Activated CD4-positive, alpha-beta T cell treated with anti-CD3 and anti-CD28 coated beads for 36 hours (primary cell): ENCODE measurements at places on chromosomes 2 and 18. TPM values are rescaled to one million over a fixed set of nuclear protein-coding genes. Genes with fewer than 3 reads are reported as not detected.

- H3K36me3 ChIP-seq: no peaks in the 10 kb centered on the region
- no peak overlapping the region for H3K4me3 ChIP-seq
- H3K27ac ChIP-seq: no peak overlapping the region
- H3K4me1 ChIP-seq: no peaks in the 10 kb centered on the region
These were observed 1143.6 kb upstream of the ACVR2A start for GRCh38 chr2:146701183-146701582.

- peaks cover 63% of the 10 kb centered on the region for H3K36me3 ChIP-seq
- no peaks in the 10 kb centered on the region for H3K27me3 ChIP-seq
- no peak overlapping the region for H3K27ac ChIP-seq
- H3K4me3 ChIP-seq: no peak overlapping the region
These were observed 12.1 kb downstream of the RAB3GAP1 start for GRCh38 chr2:135064149-135064548.

Gene ABCG8
- not detected for total RNA-seq

Gene KIF3C
- 5.3 TPM for total RNA-seq

Gene HOXD4
- total RNA-seq: not detected

Gene RAB6C
- total RNA-seq: not detected

Gene AMER3
- total RNA-seq: not detected

- H3K4me3 ChIP-seq: no peak overlapping the region
- H3K36me3 ChIP-seq: no peaks in the 10 kb centered on the region
- no peaks in the 10 kb centered on the region for H3K4me1 ChIP-seq
- H3K27me3 ChIP-seq: peaks cover 3% of the 10 kb centered on the region
- no peak for DNase-seq
- H3K27ac ChIP-seq: no peak overlapping the region
These were observed 164.5 kb downstream of the NAPG start for GRCh38 chr18:10690366-10690765.

Gene CACNB4
- 0.37 TPM for total RNA-seq

DNA sequence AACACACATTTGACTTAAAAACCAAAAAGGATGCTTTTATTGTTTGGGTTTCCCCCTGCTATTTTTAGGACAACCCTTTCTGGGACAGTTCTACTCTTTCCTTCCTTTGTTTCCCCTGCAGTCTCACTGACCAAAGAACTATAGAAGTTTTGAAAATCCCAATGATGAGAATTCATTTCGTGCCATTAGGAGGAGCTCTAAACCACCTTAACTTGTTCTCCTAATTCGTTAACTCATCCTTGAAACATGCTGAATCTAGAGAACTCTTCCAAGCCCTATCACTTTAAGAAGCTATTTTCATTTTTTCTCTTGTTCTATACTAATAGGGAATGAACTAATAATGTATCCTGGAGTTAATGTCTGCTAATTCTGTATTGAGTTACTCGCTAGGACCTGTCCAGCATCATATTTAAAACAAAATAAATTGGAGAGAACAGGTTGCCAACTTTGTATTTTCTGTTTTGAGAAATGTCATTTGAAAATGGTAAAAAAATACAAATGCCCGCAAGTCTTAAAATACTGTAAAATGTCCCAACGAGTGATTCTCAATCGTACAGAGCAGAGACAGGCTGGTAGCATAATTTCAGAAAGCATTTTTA is 62.9 kb downstream of the AFTPH start:
- H3K36me3 ChIP-seq: peaks cover 26% of the 10 kb centered on the region
- H3K27me3 ChIP-seq: no peaks in the 10 kb centered on the region
- DNase-seq: no peak

DNA sequence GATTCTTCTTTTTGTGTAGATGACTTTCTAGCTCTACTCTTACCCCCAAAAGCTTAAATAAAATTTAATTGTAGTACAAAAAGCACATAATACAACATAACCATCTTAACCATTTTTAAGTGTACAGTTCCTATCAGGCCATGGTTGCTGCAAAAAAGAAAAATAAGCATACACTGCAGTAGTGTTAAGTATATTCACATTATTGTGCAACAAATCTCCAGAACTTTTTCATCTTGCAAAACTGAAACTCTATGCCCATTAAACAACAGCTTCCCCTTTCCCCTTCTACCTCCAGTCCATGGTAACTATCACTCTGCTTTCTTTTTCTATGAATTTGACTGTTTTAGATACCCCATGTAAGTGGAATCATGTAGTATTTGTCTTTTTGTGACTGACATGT is 18.1 kb downstream of the PPM1B start:
- H3K36me3 ChIP-seq: peaks cover 25% of the 10 kb centered on the region
- DNase-seq: no peak
- no peaks in the 10 kb centered on the region for H3K27me3 ChIP-seq
- no peak overlapping the region for H3K27ac ChIP-seq
- H3K4me3 ChIP-seq: no peak overlapping the region

Gene NEB
- total RNA-seq: 0.05 TPM

DNA sequence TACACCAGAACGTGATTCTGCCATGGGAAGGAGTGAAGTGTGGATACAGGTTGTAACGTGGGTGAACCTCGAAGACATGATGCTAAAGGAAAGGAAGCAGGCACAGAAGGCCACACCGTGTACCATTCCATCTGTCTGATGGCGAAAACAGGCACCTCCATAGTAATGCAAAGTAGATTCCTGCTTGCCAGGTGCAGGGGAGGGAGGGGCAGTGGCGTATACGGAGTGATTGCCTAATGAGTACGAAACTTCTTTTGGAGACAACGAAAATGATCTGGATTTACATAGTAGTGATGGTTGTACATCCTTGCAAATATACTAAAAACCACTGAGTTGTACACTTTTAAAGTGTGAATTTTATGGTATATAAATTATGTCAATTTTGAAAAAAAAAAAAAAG is 106.7 kb downstream of the GBX2 start:
- peaks cover 9% of the 10 kb centered on the region for H3K27me3 ChIP-seq
- no peaks in the 10 kb centered on the region for H3K4me1 ChIP-seq
- no peak for DNase-seq
- no peak overlapping the region for H3K27ac ChIP-seq

DNA sequence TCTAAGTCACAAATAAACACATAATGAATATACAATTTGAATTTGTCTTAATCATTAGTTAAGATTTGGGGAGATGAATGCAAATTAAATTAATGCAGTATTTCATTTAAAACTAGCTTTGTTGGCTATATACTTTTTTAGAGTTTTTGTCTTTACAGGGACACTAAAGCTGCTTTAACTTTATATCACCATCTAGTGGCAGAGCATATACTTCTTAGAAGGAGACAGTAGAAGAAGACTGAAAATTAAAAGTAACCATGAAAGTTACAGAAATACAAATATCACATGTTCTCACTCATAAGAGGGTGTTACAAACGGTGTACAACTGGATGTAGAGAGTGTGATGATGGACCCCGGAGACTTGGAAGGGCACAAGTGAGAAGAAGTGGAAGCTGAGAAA is 268.3 kb upstream of the NETO1 start:
- no peaks in the 10 kb centered on the region for H3K4me1 ChIP-seq
- H3K27ac ChIP-seq: no peak overlapping the region
- no peaks in the 10 kb centered on the region for H3K36me3 ChIP-seq
- H3K4me3 ChIP-seq: no peak overlapping the region
- H3K27me3 ChIP-seq: no peaks in the 10 kb centered on the region

DNA sequence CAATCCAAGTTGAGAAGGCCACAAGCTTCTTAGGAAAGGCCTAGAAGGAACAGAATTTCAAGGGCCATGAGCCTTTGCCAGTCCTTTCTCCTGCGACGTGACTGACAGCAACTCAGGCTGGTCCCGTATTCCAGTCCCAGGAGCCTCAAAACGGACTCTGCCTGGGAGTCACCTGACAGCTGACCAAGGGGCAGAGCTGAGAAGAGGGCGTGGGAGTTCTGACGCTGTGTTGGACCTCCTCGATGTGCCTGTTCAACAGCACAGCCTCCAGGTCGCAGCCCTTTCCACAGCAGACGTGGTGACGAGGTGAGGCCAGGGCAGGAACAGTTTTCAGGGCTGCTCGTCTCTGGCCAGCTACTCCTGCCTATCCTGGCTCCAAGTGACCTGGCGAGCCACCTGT is 37.6 kb downstream of the CENPO start:
- H3K27me3 ChIP-seq: no peaks in the 10 kb centered on the region
- H3K4me1 ChIP-seq: peaks cover 17% of the 10 kb centered on the region
- DNase-seq: no peak
- H3K36me3 ChIP-seq: peaks cover 22% of the 10 kb centered on the region
- no peak overlapping the region for H3K27ac ChIP-seq

DNA sequence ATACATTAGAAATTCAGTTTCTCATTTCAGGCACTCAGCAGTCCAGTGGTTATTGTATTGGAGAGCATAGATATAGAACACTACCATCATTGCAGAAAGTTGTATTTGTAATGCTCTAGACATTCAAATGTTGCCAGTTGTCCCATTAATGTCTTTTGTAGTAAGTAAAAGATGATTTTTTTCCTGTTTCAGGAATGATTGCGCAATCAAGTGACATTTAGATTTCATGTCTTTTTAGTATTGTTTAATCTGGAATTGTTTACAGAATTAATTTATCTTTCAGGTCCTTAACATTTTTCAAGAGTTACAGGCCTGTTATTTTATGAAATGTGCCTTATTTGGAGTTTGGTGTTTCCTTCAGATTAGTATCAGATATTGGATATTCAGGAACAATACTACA is 134.7 kb downstream of the MSTN start:
- no peak overlapping the region for H3K4me3 ChIP-seq
- H3K36me3 ChIP-seq: no peaks in the 10 kb centered on the region
- no peak overlapping the region for H3K27ac ChIP-seq
- H3K27me3 ChIP-seq: peaks cover 14% of the 10 kb centered on the region
- no peak for DNase-seq

Gene STARD6
- not detected for total RNA-seq

GRCh38 chr18:27022477-27022876 is 157.0 kb upstream of the AQP4 start:
- no peaks in the 10 kb centered on the region for H3K36me3 ChIP-seq
- H3K4me3 ChIP-seq: no peak overlapping the region
- H3K27ac ChIP-seq: no peak overlapping the region
- DNase-seq: no peak

Gene GPR148
- total RNA-seq: not detected

GRCh38 chr2:41598161-41598894 is 449.5 kb upstream of the PKDCC start:
- H3K36me3 ChIP-seq: no peaks in the 10 kb centered on the region

- peak overlapping the region; percentile 77 for H3K27ac ChIP-seq
- H3K36me3 ChIP-seq: peaks cover 41% of the 10 kb centered on the region
- H3K4me1 ChIP-seq: peaks cover 59% of the 10 kb centered on the region
- H3K4me3 ChIP-seq: no peak overlapping the region
- peak; percentile 28 for DNase-seq
- no peaks in the 10 kb centered on the region for H3K27me3 ChIP-seq
These were observed 62.6 kb downstream of the DNMT3A start for GRCh38 chr2:25279091-25279651.

- no peaks in the 10 kb centered on the region for H3K4me1 ChIP-seq
- H3K36me3 ChIP-seq: no peaks in the 10 kb centered on the region
- DNase-seq: no peak
- no peak overlapping the region for H3K4me3 ChIP-seq
- H3K27ac ChIP-seq: no peak overlapping the region
These were observed 8.7 kb downstream of the CYRIA start for GRCh38 chr2:16656784-16657391.

DNA sequence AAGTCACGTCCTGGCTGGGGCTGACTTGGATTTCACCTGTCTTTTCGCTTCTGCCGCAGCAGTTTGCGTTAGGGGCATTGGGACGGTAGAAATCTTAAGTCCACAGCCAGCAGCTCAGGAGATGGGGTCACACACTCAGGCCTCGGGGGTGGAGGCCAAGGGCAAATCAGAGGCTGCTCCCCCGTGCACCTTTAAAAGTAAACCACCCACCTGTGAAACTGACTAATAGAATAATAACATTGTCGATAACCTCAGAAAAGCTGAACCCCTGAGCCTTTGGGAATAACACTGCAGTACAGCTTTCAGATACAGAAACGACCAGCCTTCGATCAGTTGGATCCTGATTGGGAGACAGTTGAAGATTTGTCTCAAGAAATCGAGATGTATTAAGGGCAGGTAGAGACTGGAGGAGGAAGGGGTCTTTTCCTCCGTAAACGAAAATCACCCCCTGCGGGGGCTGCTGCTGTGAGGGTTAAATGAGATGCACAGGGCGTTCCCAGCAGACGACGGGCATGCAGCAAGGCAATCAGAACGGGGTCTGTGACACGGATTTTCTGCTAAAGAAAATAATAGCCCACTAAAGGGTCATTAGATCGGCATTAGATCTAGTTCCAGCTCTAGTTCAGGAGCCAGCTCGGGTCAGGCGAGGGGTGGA is 16.4 kb upstream of the NFATC1 start:
- no peak overlapping the region for H3K4me3 ChIP-seq
- no peaks in the 10 kb centered on the region for H3K27me3 ChIP-seq
- H3K27ac ChIP-seq: peak overlapping the region; percentile 58
- peaks cover 10% of the 10 kb centered on the region for H3K4me1 ChIP-seq
- DNase-seq: no peak
- peaks cover 14% of the 10 kb centered on the region for H3K36me3 ChIP-seq

GRCh38 chr2:37568565-37568964 is 102.9 kb downstream of the CDC42EP3 start:
- H3K27me3 ChIP-seq: no peaks in the 10 kb centered on the region
- peak; percentile 44 for DNase-seq
- H3K4me1 ChIP-seq: peaks cover 29% of the 10 kb centered on the region

Gene L3MBTL4
- 0.11 TPM for total RNA-seq

Gene LTBP1
- total RNA-seq: 0.14 TPM

Gene KCNE4
- total RNA-seq: not detected

DNA sequence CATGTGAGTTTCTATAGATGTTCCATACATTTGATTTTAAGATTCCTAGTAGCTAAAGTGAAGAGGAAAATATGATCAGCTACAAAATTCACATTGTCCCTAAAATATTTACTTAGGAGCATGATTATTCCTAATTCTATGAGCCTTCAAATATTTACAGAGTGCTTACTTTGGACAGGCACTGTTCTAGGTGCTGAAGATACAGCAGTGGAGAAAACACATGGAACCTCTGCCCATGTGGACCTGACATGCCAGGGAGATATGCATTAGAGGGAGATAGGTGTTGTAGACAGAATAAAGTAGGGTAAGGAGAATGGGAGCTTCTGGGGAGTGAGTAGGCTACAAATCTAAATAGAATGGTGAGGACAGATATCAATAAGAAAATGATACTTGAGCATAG is 62.6 kb upstream of the TACR1 start:
- H3K36me3 ChIP-seq: no peaks in the 10 kb centered on the region
- H3K27me3 ChIP-seq: no peaks in the 10 kb centered on the region
- H3K4me3 ChIP-seq: no peak overlapping the region
- no peak for DNase-seq
- H3K4me1 ChIP-seq: no peaks in the 10 kb centered on the region
- H3K27ac ChIP-seq: no peak overlapping the region

DNA sequence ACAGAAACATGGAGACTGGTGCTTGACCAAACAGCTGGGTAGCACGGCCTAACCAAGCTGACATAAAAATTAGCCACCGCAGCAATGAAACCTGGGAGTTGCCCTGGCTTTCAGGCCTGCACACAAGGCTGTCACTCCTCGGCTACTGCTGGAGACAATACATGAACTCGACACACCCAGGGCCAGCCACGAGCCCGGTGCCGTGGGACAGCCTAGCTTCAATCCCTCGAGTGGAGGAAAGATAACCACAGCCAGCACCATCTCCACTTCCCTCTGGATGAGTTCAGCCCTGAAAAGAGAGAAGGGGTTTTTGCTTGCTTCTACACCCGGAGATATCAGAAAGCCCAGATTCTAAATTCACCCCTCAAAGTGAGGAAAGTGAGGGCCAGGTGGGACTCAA is 78.0 kb downstream of the BCL2L11 start:
- no peak overlapping the region for H3K27ac ChIP-seq
- no peak overlapping the region for H3K4me3 ChIP-seq
- no peak for DNase-seq
- no peaks in the 10 kb centered on the region for H3K4me1 ChIP-seq
- no peaks in the 10 kb centered on the region for H3K36me3 ChIP-seq

Gene SPC25
- total RNA-seq: 33.7 TPM

Gene RGPD3
- total RNA-seq: 0.05 TPM

Gene IKZF2
- 6.3 TPM for total RNA-seq
